ENCODE measurements at places on chromosomes 5 and 9.

GRCh38 chr5:127298036-127298429, 7.4 kb downstream of the MEGF10 start:
- DNase-seq, result no peak

DNA sequence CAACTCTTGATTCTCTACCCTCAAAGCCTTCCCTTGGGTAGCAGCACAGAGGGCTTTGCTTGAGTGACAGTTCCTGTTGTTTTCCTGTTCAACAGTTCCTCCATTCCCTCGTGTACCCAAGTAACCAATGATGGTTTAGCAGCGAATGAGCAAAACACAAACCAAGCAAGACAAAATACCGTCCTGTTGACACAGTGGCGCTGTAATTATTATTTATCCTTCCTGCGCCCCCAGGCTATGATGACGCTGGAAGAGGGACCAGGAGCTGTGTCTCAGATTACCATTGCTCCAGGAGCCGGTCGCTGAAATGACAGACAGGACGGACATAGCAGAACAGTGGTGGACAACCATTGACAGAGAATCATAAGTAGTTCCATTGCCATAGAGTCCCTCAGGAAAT, 154.8 kb downstream of the GADD45G start:
- DNase-seq, result no peak

- DNase-seq, result no peak
Measured at GRCh38 chr9:1151691-1152090, 101.5 kb downstream of the DMRT2 start.

- peak; percentile 70 for DNase-seq
Measured at GRCh38 chr5:145946112-145946861, 9.9 kb downstream of the SH3RF2 start.

DNA sequence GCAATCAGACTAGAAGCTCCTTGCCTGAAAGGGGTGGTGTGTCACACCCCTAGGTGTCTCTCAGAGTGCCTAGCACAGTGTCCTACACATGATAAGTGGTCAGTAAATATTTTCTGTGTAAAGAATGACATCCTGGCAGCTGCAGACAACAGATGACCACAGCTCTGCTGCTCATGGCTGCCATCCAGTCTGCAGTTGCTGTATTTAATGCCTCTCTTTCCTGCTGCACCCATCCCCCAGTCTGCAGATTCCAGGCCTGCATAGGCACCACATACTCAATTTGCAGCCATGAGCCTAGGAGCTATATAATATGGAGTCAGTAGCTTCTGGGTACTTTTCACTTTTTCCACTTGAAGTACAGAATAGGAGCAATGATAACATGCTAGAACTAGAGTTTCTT, 94.9 kb upstream of the NR4A3 start:
- DNase-seq, result no peak

- no peak for DNase-seq
Measured at GRCh38 chr5:92852219-92852618, 728.8 kb downstream of the NR2F1-AS1 start.

- no peak for DNase-seq
Measured at GRCh38 chr9:3948826-3949556, 350.9 kb downstream of the GLIS3 start.

DNA sequence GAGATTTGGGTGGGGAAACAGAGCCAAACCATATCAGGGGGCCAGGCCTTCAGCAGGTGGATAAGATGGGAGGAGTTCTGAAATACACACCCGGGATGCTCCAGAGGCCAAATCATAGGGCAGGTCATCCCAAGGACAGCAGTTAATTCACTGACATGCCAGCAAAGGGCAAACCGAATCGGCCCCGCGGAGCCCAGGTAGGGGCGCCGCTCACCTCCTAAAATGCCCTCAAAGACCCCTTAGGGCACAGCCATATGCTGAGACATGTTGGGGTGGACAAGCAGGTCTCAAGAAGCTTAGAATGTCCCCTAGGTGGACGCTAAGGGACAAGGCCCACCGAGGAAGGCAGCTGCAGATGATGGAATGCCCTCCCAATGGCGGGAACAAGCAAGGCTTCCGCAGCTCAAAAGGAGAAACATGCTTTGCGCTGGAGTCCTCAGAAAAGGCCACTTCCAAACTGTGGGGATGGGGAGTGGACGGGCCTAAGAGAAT, 144.9 kb downstream of the ERCC6L2 start:
- DNase-seq, result no peak

DNA sequence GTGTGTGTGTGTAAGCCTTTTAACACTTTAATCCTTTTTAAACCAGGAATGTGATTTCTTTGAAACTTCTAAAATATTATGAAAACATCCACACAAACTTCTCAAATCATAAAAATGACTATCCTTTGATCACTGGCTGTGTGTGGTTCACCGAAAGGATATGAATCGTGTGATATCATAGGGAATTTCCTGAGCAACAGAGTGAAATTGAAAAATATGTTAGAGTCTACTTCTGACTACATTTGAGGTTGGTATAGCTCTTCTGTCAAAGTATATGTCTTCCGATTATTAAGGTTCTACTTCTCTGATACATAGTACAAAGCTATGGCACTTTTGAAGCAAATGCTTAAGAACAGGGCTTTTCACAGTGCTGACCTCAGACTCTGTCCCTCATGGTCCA, 40.3 kb downstream of the RGMB start:
- DNase-seq, result no peak

DNA sequence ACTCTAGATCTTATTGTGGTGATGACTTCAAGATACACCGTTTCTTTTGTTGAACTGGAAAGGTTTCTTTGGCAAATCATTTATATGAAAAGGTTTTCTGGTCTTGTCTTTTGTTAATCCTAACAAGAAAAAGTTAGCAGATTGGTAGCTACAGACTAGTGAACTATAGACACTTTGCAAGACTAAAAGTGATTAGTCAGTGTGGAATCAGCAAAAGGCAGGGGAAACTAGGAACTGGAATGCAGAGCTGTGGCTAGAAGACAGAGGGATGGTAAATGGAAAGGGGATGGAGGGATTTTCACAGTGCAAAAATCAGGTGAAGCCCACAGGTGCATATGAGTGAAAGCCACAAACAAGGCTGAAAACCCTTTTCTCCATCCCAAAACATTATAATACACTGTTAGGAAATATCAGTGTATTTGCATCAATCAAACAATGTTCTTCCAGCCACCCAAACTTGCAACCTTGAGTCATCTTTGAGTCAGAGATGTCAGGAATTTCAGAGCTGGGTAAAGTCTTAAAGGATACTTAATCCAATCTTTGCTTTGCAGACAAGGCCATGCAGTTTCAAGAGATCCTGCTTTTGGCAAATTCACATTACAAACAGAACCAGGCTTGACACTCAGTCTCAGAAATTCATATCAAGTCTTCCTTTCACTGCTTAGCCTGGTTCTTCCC, 52.7 kb downstream of the PLK2 start:
- DNase-seq, result peak; percentile 51

- no peak for DNase-seq
Measured at GRCh38 chr9:95074632-95075031, 242.9 kb downstream of the FANCC start.

GRCh38 chr9:129068990-129069861, 11.7 kb upstream of the DOLPP1 start:
- DNase-seq, result no peak

GRCh38 chr5:88680253-88681132, 202.5 kb downstream of the MEF2C start:
- DNase-seq, result no peak

DNA sequence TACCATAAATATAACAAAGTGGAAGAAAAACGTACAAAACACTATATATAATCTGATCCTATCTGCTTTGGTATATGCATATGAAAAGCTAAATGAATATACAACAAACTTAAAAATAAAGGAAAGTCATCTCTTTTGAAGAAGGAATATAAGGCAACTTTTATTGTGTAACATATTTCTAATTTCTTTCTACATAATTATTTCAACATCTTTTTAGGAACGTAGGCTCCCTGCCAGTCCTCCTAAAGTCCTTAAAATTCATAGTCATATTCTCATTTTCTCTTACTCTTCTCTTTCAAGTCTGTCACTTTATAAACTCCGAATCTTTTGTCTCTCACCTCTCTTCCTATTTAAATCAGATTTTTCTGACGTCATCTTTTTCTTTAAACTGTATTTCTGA, 9.6 kb downstream of the DEPDC1B start:
- no peak for DNase-seq

- DNase-seq, result no peak
Measured at GRCh38 chr5:111769541-111769940, 12.5 kb upstream of the NREP start.

DNA sequence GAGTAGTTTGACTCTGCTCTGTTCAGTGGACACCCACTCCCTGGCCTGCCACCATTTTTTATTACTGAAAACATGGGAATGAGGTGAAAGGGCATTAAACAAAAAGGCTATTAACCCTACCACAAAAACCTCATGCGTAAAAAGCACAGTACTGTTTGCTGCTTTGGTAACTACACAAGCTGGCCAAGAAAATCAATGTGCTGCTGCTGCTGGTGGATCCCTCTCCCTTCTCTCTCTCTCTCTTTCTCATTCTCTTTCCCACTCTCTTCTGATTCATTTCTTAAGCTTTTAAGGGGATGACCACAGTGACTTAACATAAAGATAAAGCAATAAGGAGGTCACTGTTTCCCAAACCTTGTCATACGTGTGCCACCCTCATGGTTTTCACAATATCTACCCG, 183.2 kb upstream of the TBC1D2 start:
- DNase-seq, result no peak

- DNase-seq, result no peak
Measured at GRCh38 chr5:173664154-173664526, 47.7 kb upstream of the BOD1 start.

- no peak for DNase-seq
Measured at GRCh38 chr9:122403381-122404000, 32.7 kb downstream of the PTGS1 start.

GRCh38 chr5:56984445-56984844, 32.5 kb upstream of the MIER3 start:
- DNase-seq, result no peak

GRCh38 chr9:111832449-111832848, 37.7 kb upstream of the SHOC1 start:
- no peak for DNase-seq

GRCh38 chr9:1531424-1531823, 481.3 kb downstream of the DMRT2 start:
- DNase-seq, result no peak

GRCh38 chr9:81539317-81539716, 150.0 kb downstream of the TLE1 start:
- no peak for DNase-seq

- peak; percentile 9 for DNase-seq
Measured at GRCh38 chr5:128304088-128304487, 220.5 kb downstream of the SLC12A2 start.

- DNase-seq, result no peak
Measured at GRCh38 chr5:159098603-159099436, 896 bp downstream of the EBF1 start.

- DNase-seq, result peak; percentile 92
Measured at GRCh38 chr5:106331415-106331814, 1339.3 kb downstream of the EFNA5 start.

- DNase-seq, result peak; percentile 28
Measured at GRCh38 chr5:73280821-73281746, 108.1 kb downstream of the TMEM174 start.

GRCh38 chr9:127883959-127884358, 6.5 kb upstream of the AK1 start:
- DNase-seq, result no peak

DNA sequence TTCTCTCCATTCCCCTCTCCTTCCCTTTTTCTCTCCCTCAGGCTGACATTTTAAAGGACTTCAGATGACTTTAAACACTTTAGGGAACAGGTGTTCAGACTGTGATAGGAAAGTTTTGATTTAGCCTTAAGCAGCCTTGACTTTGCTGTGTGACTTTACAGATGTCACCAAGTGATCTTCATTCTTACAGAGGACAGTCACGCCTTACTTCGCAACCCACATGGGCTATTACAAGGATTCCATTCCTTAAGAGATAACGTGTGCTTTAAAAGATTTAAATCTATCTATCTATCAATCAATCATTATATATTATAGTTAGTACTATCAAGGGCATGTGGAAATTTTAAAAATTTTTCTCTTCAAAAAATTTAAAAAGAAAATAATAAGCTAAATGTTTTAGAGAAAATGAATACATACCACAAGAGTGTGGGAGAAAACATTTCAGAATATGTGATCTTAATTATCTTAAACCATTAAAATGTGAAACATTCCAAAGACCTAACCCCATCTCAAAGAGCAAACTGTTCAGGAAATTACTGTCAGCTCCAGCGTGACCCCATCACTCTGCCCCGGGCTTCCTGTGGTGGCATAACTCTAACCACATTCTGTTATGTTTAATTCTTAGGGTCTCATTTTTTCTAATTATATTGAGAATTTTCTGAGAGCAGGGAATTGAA, 530.5 kb downstream of the SEMA5A start:
- peak; percentile 36 for DNase-seq

GRCh38 chr9:136997830-136998234, 1.5 kb upstream of the CLIC3 start:
- no peak for DNase-seq

GRCh38 chr9:91427873-91428272, 4.2 kb upstream of the NFIL3 start:
- DNase-seq, result no peak

DNA sequence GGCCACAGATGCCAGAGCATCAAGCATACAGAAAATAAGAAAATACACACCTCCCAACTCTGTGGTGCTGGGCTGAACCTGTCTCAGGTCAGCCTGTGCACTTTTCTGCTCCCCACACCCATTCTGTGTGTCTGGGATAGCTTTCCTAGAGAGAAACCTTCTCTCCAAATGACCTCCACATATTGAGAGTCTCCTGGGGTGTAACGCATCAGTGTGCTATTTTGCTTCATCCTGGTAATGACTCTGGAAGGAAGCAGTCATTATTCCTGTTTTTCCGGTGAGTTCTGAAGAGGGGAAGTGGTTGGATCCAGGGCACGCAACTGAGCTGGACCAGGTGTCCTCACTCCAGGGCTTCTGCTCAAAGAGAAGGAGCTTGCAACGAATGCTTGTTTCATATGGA, 73.2 kb upstream of the SH3PXD2B start:
- no peak for DNase-seq

GRCh38 chr9:100437860-100438805, 11.2 kb downstream of the MSANTD3 start:
- DNase-seq, result no peak

- no peak for DNase-seq
Measured at GRCh38 chr9:5445886-5446285, 4.5 kb upstream of the CD274 start.

Data from AG04449 (cell line).